ENCODE measurements at places on chromosomes 2 and 18.

- DNase-seq, result no peak
Measured at GRCh38 chr2:19835781-19836281, 66.0 kb downstream of the TTC32 start.

DNA sequence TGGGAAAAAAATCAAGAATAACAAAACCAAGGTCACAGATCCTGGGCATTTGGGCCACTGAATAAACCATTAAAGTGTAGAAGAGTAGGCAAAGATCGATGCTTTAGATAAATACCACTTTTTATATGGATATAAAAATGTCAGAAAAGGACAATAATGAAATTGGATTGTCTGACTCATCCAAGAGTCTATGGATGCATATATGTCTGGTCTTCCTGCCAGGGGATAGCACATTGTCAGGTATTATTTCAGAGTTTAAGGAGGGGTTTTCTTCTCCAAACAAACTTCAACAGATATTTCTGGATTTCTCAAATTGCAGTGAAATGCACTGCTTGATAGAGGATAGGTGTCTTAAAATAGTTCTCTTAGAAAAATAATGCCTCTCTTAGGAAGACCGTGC, 466.7 kb downstream of the THSD7B start:
- DNase-seq, result no peak

DNA sequence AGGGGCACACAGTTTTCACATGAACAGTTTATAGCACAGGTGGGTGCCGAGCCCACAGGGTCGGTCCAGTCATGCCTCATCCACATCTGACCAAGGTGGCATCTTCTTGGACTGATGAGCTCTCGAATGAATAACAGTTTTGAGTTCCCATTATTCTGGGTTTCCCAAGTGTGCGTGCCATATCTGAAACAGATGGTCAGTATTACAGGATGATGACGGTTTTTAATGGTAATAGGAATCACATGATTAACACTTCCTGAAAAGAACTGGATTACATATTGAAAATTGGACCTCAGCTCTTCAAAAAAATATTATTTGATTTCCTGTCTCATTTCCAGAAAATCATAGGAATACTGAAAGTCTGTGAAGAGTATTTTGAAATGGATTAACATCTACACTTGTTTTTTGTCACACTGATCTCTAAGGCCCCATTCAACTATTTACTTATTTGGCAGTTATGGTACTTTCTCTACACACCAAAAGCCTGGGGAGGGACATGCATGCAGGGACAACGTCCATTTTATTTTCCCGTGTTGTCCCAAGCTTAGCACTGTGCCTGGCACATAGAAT, 22.2 kb upstream of the NAB1 start:
- DNase-seq, result no peak

- no peak for DNase-seq
Measured at GRCh38 chr2:70901227-70902066, 34.3 kb upstream of the ATP6V1B1 start.

DNA sequence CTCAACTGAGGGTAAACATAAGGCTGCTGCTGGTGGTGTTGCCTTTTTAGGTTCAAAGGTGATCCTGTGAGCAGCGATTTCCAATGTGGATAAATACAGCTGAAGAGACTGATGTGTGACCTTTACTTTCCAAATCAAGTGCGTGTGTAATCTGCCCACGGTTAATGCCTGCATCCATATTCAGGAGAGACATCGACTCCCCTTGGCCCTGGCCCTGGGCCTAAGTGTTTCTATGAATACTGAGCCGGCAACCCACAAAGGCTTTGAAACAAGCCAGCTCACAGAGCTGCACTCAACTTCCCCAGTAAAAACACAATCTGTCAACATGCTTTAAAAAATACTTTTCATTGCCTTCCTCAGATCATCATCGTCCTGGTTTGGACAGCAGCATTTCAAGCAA, 1026.6 kb downstream of the TMEM182 start:
- no peak for DNase-seq

- no peak for DNase-seq
Measured at GRCh38 chr2:231336236-231336635, 59.3 kb upstream of the B3GNT7 start.

DNA sequence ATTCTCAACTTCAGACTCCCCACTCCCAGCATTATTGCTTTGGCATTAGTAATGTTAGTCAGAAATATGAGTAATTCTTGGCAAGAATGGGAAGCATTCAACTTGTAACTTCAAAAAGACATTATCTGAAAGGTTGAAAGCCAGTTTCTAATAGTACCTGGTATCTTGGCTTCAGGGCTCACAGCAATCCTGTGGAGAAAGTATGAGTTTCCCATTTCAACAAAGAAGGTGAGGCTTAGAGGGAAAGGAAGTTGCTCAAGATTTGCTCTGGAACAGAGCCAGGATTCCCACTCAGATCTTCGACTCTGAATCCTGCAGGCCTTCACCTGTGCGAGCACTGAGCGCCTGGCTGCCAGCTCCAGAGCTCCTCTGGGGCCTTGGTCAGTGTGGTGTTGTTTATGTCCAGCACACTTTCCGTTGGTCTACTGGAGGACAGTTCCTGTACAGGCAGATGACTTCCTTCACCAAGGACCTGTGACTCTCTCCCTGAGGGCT, 136.1 kb downstream of the MCFD2 start:
- no peak for DNase-seq

DNA sequence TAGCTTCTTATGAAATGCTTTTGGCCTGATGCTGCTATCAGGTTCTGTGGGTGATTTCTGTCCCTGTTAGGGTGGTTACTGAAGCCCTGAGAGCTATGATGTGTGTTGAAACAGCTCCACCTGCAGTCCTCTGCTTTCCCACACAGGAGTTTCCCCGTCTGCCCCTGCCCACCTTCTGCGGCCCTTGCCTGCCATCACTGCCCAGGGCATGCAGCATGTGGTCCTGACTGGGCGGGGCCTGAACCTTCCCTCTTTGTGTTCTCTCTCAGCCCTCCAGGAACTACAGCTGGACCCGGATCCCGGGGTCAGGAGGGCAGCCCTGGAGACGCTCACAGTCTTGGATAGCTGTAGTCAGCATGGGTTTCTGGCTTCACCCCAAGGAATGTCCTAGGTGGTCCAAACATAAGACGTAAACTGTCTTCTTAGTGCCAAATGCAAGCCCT, 21.4 kb downstream of the HJURP start:
- peak; percentile 86 for DNase-seq

DNA sequence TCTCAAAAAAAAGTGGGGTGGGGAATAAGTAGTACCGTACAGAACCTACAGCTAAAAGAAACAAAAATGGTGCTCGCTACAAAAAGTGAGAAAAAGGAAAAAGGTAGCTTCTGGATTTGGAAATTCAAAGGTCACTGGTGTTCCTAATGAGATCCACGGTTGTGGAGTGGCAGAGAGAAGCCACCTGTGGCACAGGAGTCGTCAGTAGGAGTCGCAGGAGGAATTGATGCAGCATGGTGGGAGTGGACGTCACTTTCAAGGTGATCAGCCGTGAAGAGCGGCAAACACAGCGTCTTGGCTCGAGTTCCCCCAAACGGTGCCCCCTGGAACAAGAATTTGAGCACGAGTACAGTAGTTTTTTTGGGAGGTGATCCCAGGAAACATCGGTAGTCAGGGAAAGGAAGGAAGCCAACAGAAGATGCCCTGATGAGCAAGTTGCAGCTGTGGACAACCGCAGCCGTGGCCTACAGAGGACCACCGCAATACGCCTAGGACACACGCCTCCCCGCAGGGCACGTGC, 1.4 kb upstream of the TTL start:
- no peak for DNase-seq

DNA sequence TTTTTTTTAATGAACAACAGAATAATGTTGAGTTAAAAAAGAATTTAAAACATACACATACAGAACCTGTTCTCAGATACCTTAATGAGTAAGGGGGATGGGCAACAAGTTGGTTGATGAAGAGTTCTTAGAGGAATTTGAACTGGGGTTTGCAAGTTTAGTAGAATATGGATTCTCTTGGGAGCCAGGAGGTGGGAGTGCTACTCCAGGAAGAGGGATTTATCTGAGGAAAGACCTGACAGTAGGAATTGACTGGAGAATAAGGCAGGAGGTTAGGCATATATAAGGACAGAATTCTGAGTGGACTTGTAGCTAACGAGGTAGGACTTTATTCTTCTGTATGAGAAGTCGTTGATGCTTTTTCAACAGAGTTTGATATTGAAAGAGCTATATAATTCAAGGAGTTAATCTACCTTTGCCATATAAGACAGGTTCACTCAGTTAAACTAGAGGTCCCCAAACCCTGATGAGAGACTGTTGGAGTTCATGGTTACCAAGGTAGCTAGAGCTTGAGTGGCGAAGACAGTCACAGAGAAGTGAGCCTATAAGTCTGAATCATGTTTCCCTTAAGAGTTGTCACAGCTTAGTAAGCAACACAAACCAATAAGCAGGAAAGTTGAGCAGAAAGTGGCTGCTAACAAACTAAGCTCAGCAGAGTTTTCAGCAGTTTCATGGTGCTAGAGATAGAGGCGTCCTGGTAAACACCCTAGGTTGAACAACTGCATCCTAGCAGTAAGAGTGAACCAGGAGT, 88.2 kb downstream of the NCOA1 start:
- DNase-seq, result no peak

GRCh38 chr2:64799592-64800252, 146.0 kb upstream of the SERTAD2 start:
- peak; percentile 80 for DNase-seq

- no peak for DNase-seq
Measured at GRCh38 chr18:7122376-7122775, 4.8 kb upstream of the LAMA1 start.

DNA sequence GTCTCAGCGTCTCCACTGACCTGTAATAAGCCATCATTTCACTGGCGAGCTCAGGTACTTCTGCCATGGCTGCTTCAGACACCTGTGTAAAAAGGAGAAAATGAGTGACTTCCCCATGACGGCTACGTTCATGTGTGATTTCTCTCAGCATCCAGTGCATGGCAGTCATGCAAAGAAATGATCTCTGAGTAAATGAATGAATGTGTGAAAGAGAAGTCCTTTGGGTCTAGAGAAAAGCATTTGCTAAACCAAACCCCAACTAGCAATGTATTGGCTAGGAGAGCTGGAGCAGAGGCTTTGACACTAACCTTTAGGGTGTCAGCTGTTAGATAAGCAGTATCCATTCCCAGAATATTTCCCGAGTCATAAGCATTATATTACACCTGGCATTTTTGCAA, 417 bp downstream of the IL1B start:
- no peak for DNase-seq

DNA sequence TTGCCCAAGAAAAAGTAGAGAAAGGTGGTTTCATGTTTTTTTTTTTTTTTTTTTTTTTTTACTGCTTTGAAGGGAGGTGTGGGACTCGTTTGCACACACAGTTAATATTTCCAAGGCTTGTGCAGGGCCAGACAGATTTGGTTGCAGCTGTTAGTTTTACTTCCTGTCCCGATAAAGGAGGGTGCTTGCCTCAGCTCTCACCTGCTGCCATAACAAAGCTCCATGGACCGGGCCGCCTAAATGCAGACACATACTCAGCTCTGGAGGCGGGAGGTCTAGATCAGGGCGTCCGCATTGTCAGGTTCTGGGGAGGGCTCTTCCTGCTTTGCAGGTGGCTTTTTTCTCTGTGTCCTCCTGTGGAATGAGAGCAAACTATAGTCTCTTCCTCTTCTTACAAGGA, 69.9 kb downstream of the ODC1 start:
- DNase-seq, result no peak

- DNase-seq, result no peak
Measured at GRCh38 chr2:220708366-220708765, 863.7 kb downstream of the EPHA4 start.

DNA sequence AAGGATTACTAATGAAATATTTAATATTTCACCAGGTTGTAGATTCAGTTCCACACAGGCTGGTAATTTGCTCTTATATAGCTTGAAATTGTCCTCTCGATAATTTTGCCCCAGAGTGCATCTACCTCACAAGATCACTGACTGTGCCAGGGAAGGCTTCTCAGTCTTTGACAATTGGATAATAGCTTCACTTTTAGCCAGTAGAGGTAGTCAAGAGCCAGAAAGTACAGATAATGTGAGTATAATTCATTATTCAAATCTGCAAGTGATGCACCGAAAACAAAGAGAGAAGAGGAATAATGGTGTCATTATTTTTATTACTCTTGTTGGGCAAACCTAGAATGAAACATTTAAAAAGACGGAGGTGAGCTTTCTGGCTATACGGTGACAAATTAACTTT, 292.8 kb downstream of the EN1 start:
- no peak for DNase-seq

- DNase-seq, result no peak
Measured at GRCh38 chr2:239252393-239252792, 148.4 kb downstream of the HDAC4 start.

DNA sequence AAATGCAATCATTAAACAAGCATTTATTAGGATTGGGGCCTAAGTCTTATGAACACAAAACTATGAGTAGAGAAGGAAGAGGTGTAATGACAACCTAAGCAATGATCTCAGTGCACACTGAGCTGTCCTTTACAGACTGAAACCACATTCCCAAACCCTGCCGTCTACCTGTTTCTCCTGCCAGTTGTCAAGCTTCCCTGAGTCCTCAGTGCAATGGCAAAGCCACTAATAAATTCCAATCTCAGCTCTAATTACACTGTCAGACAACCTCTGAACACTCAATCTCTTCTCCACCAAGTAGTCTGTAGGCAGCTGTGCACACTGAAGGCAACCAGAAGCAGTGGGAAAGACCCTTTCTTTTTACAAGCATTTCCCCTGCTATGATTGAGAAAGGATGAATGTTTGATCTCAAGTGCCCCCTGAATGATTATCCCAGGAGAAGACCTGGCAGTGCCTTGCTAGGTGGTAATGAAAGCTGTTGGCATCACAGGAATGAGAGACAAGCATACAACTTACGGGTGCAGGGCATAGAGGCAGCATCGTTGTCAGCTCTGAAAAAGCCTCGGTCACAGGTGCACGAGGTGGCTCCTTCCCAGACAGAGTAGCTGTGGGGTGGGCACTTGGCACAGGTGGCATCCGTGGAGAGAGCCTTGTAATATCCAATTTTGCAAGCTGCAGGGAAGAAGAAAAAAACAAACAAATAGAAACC, 71.4 kb downstream of the EPHA4 start:
- peak; percentile 19 for DNase-seq

DNA sequence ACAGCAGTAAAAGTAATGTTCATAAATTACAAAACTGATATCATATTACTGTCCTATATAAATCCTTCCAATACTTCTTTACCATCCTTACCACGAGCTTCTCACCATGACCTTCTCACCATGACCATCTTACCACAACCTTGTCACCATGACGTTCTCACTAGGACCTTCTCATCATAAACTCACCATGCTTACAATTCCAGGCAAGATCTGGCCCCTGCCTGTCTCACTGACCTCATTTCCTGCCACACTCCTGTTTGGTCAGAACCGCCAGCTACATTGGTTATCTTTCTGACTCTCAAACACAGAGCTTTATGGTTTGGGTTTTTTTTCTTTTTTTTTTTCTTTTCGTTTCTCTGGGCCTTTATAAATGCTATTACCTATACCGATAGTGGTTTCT, 827.6 kb downstream of the RNF144A start:
- DNase-seq, result no peak

GRCh38 chr2:33421820-33422219, 54.6 kb upstream of the RASGRP3 start:
- peak; percentile 83 for DNase-seq

- DNase-seq, result peak; percentile 17
Measured at GRCh38 chr2:241036397-241036963, 38.1 kb downstream of the SNED1 start.

GRCh38 chr18:57705832-57706595, 84.4 kb upstream of the NARS1 start:
- DNase-seq, result no peak

Measured in A172 (cell line).